Stimulated activated CD8-positive, alpha-beta memory T cell treated with anti-CD3 and anti-CD28 coated beads, Interleukin-15, amount 100 ng/mL, for 48 hours (primary cell): ENCODE measurements at places on chromosomes 13 and 19.

DNA sequence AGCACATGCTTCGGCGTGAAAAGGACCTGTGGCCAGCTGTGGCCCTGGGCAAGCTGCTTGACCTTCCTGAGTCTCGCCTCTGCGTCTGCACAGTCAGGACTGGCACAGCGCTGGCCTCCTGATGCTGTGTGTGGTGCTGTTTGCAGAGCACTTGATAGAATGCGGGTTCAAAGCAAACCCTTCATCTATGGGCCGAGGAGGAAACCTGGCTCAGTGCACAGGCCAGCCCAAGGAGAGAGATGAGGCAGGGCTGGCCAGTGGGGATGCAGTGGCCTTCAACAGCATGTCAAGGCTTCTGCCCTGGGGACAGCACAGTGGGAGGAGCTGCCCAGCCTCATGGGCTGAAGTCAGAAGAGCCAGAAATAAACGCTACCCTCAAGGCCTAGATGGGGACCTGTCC, 21.3 kb upstream of the VSTM2B start:
- DNase-seq = no peak

DNA sequence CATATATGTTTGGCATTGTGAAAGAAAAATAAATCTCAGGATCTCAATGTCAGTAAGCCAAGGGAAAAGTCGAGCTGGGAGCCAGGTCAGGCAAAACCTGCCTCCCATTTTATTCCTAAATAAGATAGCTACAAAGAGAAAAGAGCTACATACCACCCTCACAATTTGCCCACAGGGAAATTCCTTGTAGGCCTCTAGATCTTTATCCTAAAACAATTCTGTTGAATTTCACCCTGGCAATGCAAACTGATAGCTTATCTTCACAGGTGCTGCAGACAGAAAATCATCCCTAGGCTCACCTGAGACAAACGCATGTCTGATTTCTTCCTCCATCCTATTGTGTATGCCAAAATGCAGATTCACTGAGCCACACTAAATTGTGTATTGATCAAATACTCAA, 2587.1 kb downstream of the PCDH9 start:
- no peak for DNase-seq

DNA sequence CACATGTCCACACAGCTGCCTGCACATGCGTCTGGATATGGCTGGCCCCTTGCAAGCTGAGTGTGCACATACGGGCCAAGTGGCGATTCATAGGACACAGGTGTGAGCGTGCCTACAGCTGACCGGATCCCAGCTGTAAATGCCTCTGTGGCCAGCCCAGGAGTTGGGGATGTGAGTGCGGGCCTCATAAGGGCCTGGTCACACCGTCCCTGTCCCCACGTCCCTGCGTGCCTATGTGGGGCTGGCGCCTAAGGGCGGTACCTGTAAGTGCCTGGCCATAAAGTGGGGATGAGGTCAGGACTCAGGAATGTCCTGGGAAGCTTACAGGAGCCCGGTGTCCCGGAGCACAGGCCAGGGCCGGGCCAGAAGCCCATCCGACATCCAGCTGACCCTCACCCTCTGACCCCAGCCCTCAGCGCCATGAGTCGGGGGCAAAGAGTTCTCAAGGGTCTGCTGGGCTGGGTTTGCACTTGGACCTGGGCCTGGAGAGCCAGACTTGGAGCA, 1.3 kb upstream of the ARHGAP45 start:
- DNase-seq = no peak

- DNase-seq = no peak
Observed at GRCh38 chr19:55112246-55112776, 5.1 kb downstream of the PPP1R12C start.

- no peak for DNase-seq
Observed at GRCh38 chr13:105177265-105177900, 1358.1 kb downstream of the EFNB2 start.

- DNase-seq = no peak
Observed at GRCh38 chr13:27425158-27425917, 919 bp downstream of the GTF3A start.

GRCh38 chr13:79398127-79398526, 7.9 kb downstream of the RBM26 start:
- DNase-seq = no peak

DNA sequence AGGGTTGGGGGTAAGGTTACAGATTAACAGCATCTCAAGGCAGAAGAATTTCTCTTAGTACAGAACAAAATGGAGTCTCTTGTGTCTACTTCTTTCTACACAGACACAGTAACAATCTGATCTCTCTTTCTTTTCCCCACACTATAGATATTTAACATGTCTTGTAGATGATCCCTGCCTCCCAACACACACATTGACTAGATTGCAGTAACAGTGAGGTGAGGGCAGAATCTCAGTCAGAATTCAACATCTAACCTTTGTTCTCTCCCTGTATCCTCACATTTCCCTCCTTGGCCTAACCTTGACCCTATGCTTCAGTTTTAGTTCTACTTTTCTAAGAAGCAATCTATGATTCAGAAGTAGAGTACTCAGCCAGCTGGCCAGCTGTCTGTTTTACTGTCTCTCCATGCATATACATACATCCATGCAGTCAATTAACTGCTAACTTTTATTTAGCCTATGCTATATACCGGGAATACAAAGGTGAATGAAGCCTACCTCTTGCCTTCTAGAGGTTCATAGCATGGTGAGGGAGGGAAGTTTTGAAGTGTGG, 18.1 kb downstream of the DNAJC15 start:
- DNase-seq = no peak

DNA sequence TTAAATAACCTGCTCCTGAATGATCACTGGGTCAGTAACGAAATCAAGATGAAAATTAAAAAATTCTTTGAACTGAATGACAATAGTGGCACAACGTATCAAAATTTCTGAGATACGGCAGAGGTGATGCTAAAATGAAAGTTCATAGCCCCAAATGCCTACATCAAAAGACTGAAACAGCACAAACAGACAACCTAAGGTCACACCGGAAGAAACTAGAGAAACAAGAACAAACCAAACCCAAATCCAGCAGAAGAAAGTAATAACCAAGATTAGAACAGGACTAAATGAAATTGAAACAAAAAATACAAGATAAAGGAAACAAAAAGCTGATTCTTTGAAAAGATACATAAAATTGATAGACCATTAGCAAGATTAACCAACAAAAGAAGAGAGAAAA, 324.1 kb downstream of the RBM26 start:
- DNase-seq = no peak

GRCh38 chr13:113802090-113802531, 43.1 kb downstream of the TMEM255B start:
- DNase-seq = no peak

- no peak for DNase-seq
Observed at GRCh38 chr19:42695811-42696503, 44.3 kb downstream of the PSG3 start.

DNA sequence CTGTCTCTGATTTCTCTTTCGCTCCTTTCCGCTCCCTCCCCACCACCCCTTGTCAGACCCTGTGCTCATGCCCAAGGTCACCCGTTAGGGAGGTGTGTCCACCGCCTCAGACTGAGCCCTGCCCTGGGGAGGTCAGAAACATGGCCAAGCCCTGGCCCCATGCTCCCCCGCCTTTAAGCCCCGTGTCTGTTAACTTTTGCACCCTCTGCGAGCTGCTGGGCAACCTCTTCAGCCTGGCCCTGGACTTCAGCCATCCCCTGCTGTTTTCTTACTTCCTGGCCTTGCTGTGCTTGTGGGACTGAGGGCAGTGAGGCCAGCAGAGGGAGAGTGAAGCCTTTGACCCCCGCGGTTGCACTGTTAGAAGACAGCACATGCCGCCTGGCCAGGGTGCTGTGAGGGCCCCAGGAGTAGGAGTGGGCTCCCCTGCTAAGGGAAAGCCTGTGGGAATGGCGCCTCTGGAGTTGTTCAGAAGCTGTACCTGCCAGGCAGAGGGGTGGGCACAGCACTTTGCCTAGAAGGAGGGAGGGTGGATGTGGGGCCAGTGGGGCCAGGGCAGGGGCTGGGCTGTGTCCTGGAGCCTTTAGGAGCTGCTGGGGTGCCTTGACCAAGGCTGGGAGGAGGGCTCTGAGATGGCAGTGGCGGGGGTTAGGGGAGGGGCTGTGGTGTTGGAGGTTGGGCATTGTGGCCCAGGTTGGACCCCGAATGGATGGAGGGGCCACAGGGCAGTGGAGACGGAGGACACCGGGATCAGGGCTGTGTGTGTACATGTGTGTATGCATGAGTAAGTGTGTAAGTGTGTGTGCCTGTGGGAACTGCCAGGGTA, 7.9 kb downstream of the UPF1 start:
- DNase-seq = no peak

GRCh38 chr19:42096255-42096837, 20.4 kb downstream of the ZNF574 start:
- DNase-seq = no peak

DNA sequence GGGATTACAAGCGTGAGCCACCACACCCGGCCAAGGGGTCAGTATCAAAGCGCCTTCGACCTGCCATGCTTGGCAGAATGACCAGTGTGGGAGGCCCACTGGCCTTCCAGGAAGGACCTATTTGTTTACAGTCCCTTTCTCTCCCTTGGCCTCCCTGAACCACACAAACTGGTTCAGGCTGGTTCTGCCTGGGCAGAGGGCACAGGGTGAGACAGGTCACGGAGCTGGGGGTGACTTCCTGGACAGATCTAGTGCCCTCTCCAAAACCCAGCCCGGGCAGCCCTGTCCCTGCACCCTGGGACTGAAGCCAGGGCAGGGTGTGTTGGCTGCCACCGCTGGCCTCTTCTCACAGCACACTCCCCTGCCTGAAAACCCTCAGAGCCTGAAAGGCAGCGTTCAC, 11.3 kb downstream of the PLEKHF1 start:
- no peak for DNase-seq

- no peak for DNase-seq
Observed at GRCh38 chr19:648305-648704, 8.6 kb downstream of the FGF22 start.

GRCh38 chr13:78589206-78589605, 14.1 kb downstream of the POU4F1 start:
- DNase-seq = no peak

DNA sequence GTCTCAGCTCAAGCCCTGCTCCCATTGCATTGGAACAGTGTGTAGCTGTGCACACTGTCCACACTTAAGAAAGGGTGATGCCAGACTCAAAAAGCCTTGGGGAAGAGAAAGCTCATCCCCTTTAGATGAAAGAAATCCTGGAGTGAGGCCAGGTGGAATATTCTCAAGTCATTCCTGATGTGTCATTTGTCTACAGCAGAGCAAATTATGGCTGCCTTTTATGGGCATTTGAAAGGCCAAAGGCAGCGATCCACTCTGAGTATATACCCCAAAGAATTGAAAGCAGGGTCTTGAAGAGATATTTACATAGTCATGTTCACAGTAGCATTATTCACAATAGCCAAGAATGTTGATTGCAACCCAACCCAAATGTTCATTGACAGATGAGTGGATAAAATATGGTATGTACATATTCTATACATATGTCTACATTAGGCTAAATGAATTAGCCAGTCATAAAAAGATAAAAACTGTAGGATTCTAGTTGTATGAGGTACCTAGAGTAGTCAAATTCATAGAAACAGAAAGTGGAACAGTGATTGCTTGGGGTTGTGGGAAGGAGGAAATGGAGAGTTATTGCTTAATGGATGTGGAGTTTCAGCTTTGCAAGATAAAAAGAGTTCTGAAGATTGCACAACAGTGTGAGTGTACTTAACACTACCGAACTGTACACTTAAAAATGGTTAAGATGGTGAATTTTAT, 214.9 kb downstream of the KCNRG start:
- DNase-seq = no peak

GRCh38 chr19:17942582-17943273, 9.9 kb downstream of the CCDC124 start:
- DNase-seq = no peak

GRCh38 chr19:17470068-17470841, at the start of gene SLC27A1:
SLC27A1 (plus strand) TSS chr19:17470524; CDS start chr19:17470541, 17 bp downstream.
- peak; percentile 89 for DNase-seq

DNA sequence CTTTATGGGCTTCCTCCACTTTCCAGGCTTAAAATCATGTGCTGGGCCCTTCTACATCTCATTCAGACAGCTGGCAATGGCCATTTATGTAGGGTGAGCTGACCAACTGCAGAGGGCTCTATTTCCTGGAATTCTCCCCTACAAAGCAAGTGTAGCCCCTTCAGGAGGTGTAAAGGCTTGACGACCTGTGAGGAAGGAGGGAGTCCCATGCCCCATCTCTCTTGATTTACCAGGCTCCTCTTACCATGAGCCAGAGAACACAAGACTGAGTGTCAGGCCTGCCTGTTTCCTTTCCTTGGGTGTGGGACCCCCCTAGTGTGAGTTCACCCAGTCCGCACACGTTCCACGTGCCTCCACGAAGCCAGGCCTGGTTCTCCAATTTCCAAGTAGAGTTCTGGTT, 16.6 kb downstream of the ZNF536 start:
- DNase-seq = no peak

GRCh38 chr19:42311657-42312056, 1.5 kb upstream of the TMEM145 start:
- DNase-seq = no peak

- DNase-seq = no peak
Observed at GRCh38 chr19:52889076-52889475, 8.4 kb downstream of the ZNF320 start.

- DNase-seq = no peak
Observed at GRCh38 chr13:43390619-43391018, 367.2 kb downstream of the DNAJC15 start.

DNA sequence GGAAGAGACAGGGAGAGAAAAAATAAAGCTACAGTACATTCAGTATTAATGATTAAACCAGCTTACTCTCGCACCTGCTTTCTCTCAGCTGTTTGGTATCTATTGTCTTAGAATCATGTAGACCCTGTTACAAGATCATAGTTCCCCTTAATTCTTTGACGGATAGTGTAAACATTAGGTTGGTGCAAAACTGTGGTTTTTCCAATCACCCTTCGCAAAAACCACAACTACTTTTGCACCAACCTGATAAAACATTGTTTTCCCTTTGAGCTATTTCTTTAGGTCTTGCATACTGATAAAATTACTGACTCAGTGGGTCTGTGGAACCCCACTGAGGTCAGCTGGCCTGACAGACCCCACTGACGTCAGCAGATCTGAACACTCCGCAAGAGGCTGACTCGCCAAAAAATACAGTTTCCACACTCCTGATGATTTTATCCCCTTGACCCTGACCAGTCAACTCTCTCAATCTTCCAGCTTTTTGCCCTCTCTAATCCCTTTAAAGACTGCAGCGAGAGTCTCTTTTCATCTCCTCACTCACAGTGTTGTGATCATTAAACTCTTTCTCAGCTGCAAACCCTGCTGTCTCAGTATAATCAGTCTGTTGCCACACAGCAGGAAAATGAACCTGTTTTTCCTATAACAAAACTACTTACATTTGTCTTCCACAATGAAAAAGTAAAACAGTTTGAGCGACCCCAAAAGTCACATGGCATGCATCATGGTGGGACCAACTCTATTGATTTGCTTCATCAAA, 123.9 kb downstream of the SLITRK6 start:
- DNase-seq = no peak

GRCh38 chr19:38880882-38881609, 3.0 kb upstream of the RINL start:
- no peak for DNase-seq

DNA sequence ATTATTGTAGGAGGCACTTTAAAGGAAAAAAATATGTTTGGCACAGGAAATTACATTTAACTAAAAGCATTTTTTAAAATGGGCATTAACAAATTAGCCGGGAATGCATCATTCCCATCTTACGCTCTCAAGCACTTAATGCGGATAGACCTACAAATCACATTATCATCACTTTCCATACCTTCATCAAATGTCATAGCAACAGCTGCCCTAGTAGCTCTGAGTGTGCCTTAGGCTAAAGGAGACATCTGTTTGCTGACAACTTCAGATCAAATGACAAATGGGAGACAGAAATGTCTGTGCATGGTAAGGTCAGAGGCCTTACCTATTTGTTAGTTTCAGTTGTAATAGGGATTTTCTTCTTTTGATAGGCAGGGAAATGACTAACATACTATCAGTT, 773.2 kb upstream of the SLC10A2 start:
- no peak for DNase-seq
